ENCODE measurements at places on chromosomes 12 and 14. TPM values are rescaled to one million over a fixed set of nuclear protein-coding genes. Genes with fewer than 3 reads are reported as not detected.
A peak's percentile ranks its signal among the peaks of the same experiment; 100 is the strongest.

GRCh38 chr14:103002578-103003350 is 54.6 kb downstream of the CDC42BPB start:
- DNase-seq = no peak

Gene NFE2
- total RNA-seq = not detected

- no peak for DNase-seq
Measured at GRCh38 chr14:99199846-99200653, 71.9 kb downstream of the BCL11B start.

Gene DNAJC22
- total RNA-seq = not detected

GRCh38 chr14:76844223-76844622 is 18.0 kb downstream of the LRRC74A start:
- peak; percentile 75 for DNase-seq

DNA sequence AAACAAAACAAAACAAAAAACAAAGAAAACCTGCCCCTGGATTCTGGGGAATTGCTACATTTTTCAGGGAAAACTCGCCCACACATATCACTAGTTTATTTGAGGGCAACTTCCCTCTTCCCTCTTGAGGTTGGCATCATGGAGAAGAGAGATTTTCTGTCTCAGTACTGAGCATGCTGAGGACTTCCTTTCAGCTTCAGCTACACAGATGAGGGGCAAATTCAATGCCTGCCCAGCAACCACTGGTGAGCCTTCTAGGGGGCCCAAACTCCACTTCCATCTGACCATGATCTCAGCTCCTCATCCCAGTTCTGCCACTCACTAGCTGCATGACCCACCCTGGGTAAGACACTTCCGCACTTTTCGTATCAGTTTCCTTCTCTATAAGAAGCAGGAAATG is 63.1 kb upstream of the SCN8A start:
- no peak for DNase-seq
